ENCODE measurements at places on chromosomes 12 and 14.

GRCh38 chr12:58886474-58886873 is 33.8 kb downstream of the LRIG3 start:
- no peak for DNase-seq

DNA sequence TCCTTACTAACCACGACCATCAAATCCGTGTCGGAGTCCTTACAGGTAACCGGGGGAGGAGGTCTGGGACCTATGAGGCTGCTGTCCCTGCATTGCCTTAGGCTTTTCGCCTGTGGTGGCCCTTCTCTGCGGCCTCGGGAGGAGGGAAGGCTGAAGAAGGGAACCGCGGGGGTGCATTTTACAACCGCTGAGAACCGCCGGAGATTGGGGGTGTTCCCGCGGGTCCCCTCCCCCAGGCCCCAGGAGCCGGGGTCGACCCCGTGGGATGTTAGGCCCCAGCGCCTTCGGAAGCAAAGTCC is 549 bp downstream of the GPHN start:
- no peak for DNase-seq

- no peak for DNase-seq
These were observed 341.9 kb downstream of the GXYLT1 start for GRCh38 chr12:41802803-41803202.

DNA sequence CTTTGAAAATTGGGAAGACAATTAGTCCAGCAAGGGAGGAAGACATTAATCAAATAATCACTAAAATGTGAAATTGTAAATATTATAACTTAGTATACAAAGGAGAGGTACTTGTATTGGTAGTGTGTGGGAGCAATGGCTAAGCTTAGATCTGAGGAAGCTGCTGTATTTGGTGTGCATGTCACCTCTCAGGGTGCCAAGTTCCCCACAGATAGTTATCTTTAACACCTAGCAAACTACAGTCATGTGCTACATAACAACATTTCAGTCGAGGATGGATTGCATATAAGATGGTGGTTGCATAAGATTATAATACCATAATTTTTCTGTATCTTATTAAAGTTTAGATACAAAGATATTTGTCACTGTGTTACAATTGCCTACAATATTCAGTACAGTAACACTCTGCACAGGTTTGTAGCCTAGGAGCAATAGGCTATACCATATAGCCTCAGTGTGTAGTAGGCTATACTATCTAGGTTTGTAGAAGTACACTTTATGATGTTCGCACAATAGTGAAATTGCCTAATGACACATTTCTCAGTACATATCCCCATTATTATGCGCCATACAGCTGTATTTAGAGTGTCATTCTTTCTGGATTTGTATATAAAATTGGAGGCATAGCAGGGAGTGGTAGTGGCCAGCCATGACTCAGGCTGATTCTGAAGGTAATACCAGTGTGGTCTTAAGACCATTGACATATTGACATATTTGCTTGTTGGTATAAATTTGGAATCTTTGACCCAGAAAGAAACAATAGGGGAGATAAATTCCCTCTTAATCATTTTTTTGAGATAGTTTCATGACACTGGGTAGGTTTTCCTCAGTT is 55.8 kb downstream of the RAD51B start:
- no peak for DNase-seq

DNA sequence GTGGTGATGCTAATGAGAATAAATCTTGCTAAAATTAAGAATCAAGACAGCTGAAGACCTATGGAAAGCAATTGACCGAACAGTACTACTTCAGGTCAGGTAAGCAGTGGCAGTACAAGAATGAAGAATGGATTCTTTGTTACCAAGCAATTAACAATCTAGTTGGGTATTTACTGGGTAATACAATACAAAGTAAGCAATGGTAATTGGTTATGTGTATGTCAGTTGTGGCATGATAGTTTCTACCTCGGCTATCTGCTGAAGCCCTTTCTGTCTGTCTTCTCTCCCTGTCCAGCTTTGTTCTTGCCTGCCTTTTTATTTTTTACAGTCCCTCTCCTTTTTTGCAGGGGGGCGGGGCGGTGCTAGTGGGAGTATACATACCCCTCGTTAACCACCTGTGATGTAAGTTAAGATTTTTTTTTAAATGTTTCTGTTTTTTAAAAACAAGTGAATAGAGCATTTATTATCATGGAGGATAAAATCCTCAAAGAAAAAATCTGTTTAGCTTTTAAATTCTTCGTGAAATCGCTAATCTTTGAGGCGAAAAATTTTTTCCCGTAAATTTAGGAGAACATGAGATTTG is 75.9 kb downstream of the RCOR1 start:
- DNase-seq = peak; percentile 64

- no peak for DNase-seq
These were observed 307.8 kb upstream of the PRKD1 start for GRCh38 chr14:30235485-30235884.

DNA sequence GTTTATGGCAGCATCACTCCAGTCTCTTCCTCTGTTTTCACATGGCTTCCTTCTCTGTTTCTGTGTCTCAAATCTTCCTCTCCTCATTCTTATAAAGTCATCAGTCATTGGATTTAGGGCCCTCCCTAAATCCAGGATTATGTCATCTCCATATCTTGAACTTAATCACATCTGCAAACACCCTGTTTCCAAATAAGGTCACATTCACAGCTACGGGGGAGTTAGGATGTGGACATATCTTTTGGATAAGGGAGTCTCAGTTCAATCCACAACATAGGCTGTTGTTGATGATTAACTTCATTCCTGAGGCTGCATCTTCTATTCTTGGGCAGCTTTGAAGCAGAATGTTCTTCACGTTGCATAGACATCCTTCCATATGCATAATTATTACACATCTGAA is 40.3 kb upstream of the NTF3 start:
- DNase-seq = no peak

DNA sequence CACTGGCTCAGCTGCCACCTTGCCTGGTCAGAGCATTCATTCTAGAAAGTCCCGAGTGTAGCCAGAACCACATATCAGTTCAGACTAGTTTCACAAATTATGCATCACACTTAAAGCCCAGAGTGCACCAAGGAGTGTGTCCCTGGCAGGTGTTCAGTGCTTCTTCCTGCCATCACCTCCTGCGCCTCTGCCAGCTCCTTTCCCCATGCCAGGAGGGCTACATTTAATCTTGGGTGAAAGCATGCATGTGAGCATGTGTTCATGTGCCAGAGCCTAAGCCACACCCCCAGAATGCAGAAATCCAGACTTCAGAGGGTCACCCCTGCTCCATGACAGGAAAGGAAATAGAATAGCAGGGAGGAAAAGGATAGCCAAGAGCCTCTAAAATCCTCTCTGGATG is 381.6 kb downstream of the DPF3 start:
- no peak for DNase-seq

DNA sequence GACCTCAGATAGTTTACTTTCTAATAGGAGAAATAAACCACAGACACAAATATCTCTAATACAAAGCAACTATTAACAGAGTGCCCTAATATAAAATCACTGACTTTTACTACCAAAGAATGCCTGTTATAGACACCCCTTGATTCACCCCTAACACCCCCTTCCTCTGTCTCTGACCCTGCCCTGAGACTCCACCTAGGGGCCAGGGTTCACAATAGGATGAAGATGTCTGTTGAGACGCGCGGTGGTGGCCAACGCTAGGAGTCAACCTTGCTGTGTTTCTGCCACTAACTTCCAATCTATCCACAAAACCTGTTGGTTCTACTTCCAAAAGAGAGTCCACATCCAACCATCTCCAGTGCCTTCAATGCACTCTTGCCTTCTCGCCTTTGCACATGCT is 10.9 kb upstream of the TC2N start:
- DNase-seq = no peak

GRCh38 chr12:11877869-11878780 is 192.6 kb upstream of the BCL2L14 start:
- peak; percentile 89 for DNase-seq

DNA sequence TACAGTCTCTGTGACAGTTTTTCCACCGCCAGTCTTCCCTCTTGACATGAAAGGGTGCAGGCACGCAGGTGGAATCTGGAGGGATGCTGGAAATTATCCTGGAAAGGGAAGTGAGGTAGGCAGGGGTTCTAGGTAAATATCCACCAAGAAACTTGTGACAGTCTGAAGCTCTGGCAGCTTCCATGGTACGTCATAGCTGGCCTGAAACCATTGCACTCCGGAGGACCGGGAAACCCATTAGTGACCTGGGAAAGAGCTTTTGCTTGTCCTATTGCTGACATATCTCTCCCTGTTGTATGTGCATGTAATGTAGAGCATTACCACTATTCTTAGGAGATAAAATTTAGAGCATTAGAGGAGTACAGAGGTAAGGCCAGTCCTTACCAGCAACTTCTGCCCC is 275.9 kb downstream of the EGLN3 start:
- DNase-seq = no peak

GRCh38 chr14:56807386-56808109 is 2.7 kb downstream of the OTX2 start:
- DNase-seq = no peak

DNA sequence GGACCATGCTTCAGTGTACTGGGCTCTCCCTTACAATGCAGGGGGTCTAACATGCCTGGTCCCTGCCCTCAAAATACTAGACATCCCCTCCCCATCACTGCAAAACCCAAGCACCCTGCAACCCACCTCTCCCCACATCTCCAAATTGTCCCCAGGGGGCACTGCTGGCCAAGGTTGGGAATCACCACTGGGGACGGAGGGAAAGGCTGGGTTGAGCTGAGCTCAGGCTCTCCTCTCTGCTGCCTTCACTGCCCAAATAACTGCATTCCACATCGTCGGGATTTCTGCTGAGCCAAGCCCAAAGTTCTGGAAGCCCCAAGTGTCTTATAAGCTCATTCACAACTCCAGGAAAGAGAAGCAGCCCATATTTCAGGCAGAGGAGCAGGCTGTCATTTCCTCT is 69.6 kb downstream of the NT5DC3 start:
- no peak for DNase-seq

GRCh38 chr14:59961518-59962062 is 41.6 kb downstream of the LRRC9 start:
- DNase-seq = no peak

GRCh38 chr12:6998715-6999451 is 19.4 kb downstream of the LPCAT3 start:
- no peak for DNase-seq

DNA sequence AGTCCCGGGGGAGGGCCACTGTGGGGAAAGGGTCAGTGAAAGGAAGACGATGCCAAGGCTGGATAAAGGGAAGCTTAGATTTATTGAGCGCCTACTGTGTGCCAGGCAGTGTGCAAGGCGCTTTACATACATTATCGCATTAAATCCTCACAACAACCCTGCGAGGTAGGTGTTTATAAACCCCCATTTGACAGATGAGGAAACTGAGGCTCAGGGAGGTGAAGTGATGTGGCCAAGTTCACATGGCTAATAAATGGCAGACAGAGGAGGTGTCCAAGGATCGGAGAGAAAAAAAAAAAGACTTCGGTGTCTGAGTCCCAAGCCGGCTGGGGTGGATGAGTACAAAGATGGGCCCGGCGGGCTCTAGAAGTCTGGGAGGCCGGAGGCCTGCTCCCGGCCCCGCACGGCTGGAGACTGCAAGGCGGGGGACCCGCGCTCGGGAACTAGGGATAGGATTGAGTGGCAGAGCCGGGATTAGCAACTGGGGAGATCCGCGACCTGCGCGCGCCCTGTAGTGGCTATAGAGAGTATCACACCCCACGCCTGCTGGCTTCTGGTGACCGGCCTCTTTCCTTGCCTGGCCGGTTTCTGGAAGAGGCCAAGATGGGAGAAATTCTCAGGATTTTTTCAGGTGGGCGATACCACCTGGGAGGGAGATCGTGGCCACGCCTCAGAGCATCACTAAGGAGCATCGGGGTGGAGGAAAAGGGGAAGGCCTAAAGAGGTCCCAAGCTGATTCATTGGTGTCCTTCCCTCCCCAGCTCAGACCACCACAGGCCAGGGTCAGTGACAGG is 3.9 kb downstream of the DDN start:
- DNase-seq = peak; percentile 80

DNA sequence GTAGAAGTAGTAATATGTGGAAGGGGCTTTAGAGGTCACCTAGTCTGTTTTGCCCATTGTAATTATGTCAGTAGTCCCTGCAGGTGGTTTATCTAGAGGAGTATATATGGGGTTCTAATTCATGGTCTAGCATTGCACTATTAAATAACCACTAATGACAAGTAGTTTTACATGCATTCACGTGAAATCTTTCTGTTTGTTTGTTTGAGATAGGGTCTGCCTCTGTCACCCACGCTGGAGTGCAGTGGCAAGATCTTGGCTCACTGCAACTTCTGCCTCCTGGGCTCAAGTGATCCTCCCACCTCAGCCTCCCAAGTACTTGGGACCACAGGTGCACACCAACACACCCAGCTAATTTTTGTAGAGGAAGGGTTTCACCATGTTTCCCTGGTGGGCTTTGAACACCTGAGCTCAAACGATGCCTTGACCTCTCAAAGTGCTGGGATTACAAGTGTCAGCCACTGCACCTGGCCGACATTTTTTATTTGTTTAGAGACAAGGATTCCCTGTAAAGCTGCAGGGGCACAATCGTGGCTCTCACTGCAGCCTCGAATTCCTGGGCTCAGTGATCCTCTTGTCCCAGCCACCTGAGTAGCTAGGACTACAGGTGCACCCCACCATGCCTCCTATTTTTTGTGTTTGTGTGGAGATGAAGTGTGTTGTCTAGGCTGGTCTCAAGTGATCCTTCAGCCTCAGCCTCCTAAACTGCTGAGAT is 12.0 kb upstream of the PSEN1 start:
- no peak for DNase-seq

DNA sequence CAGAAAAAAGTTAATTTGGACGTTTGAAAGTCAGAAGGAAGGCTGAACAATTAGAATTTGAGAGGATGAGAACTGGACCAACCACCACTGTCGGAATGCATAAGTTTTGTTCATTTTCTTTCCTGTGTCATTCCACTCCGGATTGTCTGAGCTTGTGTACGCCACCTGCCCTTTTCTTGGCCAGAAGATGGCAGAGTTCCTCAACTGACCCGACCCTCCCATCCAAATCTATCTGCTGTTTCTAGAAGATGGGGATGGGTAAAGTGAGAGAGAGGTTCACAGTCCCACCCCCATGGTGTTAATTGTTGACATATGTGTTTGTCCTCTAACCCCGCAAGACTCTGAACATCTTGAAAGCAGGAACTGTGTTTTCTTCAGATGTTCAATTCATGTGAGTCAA is 388.0 kb downstream of the VRK1 start:
- no peak for DNase-seq

DNA sequence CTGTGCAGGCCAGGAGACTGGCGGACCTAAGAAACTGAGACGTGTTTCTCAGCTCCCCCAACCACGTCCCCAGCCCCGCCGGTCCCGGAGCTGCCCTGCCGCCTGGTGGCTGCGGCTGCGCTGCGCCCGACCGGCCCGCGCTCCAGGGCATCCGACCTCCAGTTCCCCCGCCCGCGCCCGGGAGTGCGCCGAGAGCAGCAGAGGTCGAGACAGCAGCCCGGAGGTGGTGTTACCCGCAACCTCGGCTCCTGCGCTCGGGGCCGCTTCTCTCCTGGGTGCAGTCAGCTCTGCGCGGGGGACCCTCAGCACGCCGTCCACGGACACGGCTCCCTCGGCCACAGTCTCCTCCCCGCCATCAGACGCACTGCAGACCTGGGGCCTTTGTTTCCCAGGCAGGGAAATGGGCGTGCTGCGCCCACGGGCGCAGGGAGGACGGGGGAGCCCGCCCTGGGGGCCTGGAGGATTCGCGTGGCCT is 21.6 kb upstream of the GPR132 start:
- DNase-seq = peak; percentile 72

Measured in NCI-H2081 (cell line).